Heart left ventricle (tissue), 16 donors: ENCODE measurements at places on chromosomes 7 and 10. TPM values are rescaled to one million over a fixed set of nuclear protein-coding genes. Genes with fewer than 3 reads are reported as not detected.

GRCh38 chr10:110460111-110460809, 37.4 kb upstream of the DUSP5 start:
- peak; percentile 35 for DNase-seq

DNA sequence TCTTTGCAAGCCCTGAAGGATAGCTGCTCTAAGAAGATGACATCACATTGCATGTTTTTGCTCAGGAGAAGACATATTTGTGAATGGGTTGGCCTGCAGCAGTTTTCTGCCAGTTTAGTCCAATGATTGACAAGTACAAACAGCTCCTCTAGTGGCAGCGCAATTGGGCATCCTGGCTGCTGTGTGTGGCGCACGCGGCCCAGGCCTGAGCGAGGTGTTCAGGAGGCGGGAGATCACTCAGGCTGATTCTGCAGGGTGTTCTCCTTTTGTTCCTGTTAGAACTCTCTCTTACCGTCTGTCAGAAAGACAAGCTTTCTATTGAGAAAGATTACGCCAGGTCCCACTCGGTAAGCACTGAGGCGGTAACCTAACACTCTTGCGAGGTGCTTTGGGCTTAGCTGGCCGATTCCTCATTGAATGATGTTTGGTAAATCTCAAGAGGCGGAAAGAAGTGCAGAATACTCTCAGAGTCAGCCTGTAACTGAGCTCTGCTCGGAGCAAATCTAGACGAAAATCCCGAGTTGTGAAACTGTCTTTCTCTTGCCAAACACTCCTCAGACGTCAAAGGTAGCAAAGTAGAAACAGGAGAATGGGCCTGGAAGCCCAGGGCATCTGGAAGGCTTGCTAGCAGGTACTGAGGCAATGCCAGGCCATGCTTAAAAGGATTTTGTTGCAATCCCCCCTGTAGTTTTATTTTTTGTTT, 219.2 kb upstream of the BMPER start:
- no peak for DNase-seq

GRCh38 chr7:55308186-55308929, 56.8 kb upstream of the LANCL2 start:
- DNase-seq = no peak

INA gene
- polyA plus RNA-seq = not detected

PHKG1 gene
- 2.4 TPM for polyA plus RNA-seq

MAGI2 gene
- 1.1 TPM for polyA plus RNA-seq

TLX1 gene
- 0.15 TPM for polyA plus RNA-seq

DNA sequence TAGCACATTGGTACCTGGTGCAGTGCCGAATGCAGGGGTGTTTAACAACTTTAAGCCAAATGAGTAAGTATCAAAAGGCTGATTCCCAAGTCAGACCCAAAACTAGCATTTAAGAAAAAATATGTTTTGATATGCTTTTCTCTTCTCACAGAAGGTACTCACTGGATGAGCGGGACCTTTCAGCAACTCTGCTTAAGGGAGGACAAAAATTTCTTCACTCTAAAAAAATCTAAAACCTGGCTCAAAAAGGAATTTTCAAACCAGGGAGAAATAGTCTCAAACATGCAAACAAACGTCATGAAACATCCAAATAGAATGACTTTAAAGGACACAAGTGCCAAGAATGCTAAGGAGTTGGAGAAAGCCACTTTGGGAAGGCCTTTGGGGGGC, 962.1 kb downstream of the KCNMA1 start:
- no peak for DNase-seq

- DNase-seq = no peak
Measured at GRCh38 chr10:60473557-60473956, 83.9 kb upstream of the ANK3 start.

- DNase-seq = no peak
Measured at GRCh38 chr10:11673346-11674280, 62.2 kb upstream of the USP6NL start.

MMP21 gene
- not detected for polyA plus RNA-seq

IL2RA gene
- polyA plus RNA-seq = 0.78 TPM

OR2A1 gene
- polyA plus RNA-seq = 0.04 TPM

DNA sequence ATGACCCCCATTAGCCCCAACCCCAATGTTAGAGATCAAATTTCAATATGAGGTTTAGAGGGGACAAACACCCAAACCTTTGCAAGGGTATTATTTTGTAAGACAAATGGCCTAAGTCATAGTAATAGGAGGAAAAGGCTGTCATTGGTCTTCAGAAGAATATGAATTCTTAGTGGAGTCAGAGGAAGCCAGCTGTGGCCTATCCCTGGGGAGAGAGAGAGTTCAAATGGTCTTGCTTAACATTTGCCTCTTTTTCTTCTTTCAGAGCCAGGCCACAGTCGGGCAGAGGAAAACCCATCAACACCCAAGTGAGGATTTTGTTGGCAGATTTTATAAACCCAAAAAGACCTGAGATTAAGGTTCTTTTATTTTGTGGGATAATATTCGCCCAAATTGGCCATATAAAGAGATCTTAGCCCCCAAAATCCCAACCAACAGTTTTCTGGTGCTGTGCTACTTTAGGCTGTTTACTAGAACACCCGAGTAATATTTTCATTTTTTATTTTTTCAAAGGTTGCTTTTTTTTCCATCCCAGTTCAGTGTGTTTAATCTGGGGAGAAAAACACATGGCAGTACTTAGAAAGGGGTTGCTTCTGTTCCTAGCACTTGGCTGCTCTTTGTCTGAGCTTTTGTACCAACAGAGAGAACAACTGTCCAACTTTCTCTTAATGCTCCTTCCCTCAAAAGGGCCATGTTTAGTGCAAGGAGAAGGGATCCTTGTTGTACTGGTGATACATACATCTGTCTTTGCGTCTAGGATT, 26.8 kb upstream of the ARMC3 start:
- DNase-seq = peak; percentile 37

DNA sequence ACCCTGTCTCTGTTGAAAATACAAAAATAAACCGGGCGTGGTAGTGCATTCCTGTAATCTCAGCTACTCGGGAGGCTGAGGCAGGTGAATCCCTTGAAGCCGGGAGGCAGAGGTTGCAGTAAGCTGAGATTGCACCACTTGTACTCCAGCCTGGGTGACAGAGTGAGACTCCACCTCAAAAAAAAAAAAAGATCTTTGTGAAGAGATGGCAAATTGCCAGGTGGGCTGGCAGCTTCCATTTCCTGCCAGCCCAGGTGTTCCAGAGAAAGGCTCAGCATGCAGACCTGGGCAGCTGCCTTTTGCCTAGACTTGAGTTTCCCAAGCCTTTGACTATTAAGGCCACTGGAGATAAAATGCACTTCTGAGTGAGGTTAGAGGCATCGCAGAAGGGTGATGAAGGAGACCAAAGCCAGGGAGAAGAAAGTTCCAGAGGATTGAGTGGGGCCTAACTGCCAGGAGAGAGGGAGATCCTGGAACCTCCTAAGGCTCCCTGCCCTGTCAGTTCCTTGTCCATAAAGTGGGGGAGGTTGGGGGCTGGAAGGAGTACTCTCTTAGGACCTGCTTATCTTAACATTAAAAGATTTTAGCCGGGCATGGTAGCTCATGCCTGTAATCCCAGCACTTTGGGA, 10.0 kb upstream of the DDIT4 start:
- DNase-seq = no peak

NUDT13 gene
- polyA plus RNA-seq = 5.8 TPM

DNA sequence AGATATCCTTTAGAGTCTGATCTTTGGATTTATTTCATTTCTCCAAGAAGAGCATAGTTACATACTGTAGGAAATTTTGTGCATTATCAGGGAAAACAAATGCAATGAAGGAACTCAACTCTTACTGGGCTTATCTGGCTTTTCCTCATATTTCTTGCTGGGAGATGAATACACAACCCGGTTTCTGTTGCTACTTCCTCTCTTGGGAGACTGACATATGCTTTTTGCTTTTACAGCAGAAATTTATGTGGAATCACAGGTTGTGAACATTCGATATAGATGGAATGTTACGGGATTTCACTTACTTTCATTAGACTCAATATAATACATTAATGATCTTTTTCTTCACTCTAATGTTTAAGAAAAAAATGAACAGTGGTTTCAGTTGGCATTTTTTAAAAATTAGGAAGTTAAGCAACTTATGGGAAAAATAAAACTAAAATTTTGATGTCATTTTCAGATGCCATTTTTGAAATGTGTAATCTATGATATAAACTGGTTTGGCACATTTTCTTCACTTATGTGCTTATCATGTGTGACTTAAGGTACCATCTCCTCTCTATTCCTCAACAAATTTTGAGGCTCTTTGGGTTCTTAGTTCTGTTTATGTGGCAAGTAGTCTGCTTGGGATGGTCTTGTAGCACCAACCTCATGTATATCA, 7.1 kb downstream of the SND1 start:
- no peak for DNase-seq

GRCh38 chr10:132464256-132465192, 67.5 kb downstream of the PWWP2B start:
- peak; percentile 81 for DNase-seq

DNA sequence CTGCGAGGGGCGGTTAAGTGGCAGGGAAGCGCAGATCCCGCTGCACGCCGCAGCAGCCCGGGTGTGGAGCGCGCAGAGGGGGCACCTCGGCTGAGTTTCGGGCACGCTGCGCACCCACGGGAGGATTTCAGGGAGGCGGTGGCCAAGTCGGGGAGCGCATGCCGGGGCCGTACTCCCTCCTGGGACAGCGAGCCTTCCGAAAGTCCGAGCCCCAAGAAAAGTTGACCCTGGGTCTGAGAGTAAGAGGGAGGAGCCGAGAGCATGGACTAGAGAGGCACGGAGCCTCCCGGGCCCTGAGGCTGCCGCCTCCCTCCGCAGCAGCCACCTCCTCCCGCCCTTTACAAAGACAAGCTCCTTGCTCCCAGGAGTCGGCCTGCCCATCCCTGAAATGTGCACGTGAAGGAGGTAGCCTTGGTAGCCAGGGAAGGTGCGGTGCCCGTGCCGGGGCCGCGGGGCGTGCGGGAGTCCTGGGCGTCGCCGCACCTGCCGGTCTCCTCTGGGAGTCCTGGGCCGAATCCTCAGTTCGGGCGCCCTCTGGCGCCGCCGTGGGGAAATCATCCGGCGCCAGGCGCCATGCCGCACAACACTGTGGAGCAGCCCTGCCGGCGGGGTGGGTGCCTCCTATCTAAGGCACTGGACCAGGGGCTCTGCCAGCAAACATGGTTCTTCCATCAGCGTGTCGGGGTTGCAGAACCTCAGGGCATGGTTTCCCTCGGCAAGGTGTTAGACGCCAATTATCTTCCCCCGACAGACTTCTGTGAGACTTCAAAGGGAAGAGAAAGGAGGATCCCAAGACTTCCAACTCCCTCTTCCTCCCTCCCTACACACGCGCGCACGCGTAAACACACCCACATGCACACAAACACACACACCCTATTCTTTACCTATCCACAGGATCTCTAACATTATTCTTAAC, 104.0 kb downstream of the TRIL start:
- DNase-seq = peak; percentile 74

ITIH5 gene
- 2.7 TPM for polyA plus RNA-seq

DNA sequence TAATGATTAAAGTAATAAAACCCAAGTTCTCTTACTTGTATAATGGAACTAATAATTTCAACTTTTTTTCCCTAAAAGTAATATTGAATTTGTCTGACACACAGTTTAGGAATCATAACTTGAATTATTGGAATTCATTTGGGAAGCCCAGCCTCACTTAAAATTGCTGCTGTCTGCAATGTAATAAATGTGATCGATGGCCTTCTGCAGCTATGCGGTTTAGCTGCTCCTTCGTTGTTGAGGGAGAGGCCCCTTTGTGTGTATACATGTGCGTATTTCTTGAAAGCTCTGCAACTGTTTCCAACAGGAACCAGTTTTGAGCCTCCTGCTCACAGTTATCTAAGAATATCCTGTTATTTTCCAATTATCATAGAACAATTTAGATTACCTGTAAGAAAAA, 152.5 kb downstream of the AKR1D1 start:
- no peak for DNase-seq

GRCh38 chr10:96606216-96606615, 19.4 kb upstream of the TM9SF3 start:
- no peak for DNase-seq

ARID5B gene
- 15.8 TPM for polyA plus RNA-seq

DNA sequence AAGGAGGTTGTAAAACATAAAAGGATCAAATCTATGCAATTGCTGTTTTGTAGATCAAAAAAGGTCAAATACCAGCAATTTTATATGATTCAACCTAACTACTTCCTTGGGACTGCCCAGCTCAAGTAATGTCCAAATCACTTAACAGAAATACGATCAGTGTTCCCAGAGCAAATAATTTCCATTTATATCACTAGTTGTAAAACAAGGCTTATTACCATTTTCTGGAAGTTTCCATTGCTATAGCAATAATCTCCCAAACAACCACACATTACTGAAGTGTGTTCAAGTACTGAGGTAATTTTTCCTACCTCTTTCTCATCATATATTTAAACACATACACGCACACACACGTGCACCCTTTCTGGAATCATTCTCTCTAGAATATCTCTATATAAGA, 123.3 kb downstream of the NRCAM start:
- DNase-seq = no peak

DNA sequence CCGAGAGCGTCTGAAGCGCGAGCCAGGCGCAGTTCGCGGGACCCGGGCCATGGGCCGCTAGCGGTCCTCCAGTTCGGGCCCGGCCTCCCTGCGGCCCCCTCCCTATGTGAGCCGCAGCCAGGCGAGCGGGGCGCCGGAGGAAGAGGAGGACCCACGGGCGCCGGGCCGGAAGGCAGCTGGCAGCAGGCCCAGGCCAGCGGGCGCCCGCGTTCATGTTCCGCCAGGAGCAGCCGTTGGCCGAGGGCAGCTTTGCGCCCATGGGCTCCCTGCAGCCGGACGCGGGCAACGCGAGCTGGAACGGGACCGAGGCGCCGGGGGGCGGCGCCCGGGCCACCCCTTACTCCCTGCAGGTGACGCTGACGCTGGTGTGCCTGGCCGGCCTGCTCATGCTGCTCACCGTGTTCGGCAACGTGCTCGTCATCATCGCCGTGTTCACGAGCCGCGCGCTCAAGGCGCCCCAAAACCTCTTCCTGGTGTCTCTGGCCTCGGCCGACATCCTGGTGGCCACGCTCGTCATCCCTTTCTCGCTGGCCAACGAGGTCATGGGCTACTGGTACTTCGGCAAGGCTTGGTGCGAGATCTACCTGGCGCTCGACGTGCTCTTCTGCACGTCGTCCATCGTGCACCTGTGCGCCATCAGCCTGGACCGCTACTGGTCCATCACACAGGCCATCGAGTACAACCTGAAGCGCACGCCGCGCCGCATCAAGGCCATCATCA, 1.1 kb downstream of the ADRA2A start:
- DNase-seq = no peak

CDK14 gene
- 2.9 TPM for polyA plus RNA-seq

GRCh38 chr7:146805082-146805481, 688.5 kb downstream of the CNTNAP2 start:
- DNase-seq = no peak

WNT8B gene
- not detected for polyA plus RNA-seq

ARMC3 gene
- not detected for polyA plus RNA-seq

- no peak for DNase-seq
Measured at GRCh38 chr7:140616328-140616727, 24.3 kb downstream of the DENND2A start.

- no peak for DNase-seq
Measured at GRCh38 chr10:120732643-120733313, 118.4 kb upstream of the WDR11 start.

- no peak for DNase-seq
Measured at GRCh38 chr7:55502858-55503440, 69.4 kb downstream of the VOPP1 start.

C10orf105 gene
- polyA plus RNA-seq = 0.08 TPM
